ENCODE measurements at places on chromosomes 1 and 21.
A peak's percentile ranks its signal among the peaks of the same experiment; 100 is the strongest.

DNA sequence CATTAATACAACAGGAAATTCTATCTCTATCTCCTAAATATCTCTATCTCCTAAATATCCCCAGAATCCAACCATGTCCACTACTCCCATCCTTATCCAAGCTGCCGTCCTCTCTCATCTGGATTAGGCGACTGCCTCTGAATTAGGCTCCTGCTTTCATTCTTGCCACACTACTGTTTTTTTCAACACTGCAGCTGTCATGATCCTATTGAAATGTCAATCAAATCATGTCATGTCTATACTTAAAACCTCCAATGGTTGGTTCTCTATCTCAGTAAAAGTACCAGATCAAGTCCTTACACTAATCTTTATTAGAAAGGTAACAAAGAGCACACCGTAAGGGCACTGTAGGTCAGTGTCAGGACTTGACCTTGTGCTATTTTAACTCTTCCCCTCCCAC lies 82.0 kb upstream of the NFIA start:
- DNase-seq = no peak

GRCh38 chr1:201754353-201754752 lies 74.6 kb upstream of the IPO9 start:
- DNase-seq = no peak

- DNase-seq = no peak
These were observed 84.1 kb downstream of the DMRTB1 start for GRCh38 chr1:53543130-53543777.

DNA sequence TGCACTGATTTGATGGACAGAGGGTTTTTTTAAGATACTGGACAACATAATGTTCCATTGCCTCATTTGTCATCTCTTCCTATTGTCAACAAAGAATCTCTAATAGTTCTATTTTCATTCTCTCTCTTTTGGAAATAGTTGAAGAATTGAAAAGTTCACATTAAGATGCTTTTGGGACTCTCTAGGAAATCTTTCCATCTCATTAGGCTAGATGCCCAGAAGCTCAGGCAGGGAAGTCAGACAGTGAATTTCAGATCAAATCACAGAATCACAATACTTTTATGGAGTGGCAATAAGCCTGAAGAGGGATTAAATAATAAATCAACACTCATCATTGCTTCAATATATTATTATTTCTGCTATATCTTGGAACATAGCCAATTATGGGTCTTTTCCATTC lies 29.2 kb downstream of the NEGR1 start:
- no peak for DNase-seq

DNA sequence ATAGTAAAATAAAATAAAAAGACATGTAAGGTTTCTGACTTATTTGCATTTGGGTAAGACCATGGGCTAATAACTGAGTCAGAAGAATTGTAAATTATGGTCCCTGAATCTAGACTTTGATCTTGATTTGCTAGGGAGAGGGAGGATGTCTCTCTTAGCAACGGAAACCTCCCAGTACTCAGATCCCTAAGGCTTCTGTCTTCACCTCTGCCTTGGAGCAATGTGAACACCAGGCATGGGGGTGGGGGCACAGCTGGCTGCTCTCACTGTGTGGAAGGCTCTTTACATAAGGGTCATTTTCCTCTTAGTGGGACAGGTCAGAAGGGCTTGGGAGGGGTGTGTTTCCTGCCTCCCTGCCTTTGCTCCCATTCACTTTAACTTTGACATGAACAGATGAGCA lies 17.0 kb upstream of the TMEM54 start:
- DNase-seq = no peak

GRCh38 chr1:18110598-18110939 lies 3.0 kb downstream of the IGSF21 start:
- no peak for DNase-seq

DNA sequence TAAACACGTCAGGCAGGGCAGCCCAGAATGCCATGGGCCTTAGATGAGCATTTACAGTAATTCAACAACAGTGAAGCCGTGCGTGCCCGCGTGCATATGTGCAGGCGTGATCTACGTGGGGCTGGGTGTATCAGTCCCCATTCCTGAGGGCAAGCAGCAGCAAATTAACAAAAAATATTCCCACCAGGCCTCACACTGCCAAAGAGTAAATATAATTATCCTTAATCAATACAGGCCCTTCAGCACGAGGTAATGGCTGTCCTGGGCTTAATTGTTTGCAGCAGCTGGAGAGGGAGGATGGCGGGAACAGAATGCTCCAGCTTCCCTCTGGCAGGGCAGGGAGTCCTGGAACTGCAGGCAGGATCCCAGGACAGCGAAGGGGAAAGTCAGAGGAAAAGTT lies 91.8 kb downstream of the DDX20 start:
- DNase-seq = no peak

- DNase-seq = no peak
These were observed 451.0 kb upstream of the RGS18 start for GRCh38 chr1:191707288-191707687.

DNA sequence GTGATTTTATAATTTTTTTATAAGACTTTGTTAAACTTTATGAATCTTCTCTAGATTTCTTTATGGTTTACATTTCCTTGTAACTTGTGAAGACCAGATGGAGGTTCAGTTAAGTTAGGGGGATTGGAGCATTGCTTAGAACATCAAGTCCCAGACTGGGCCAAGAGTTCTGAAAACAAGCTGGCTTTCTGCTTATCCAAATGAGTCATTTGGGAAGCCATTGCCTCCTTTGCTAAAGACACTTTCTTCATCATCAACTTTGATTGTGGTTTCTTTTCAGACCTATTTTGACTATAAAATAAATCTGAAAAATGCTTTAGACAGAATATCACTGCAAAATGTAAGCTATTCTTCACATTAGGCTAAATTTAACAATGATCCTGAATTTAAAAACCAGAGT lies 446.8 kb downstream of the USP25 start:
- DNase-seq = no peak

GRCh38 chr21:25890001-25890400 lies 155.2 kb downstream of the GABPA start:
- DNase-seq = no peak

DNA sequence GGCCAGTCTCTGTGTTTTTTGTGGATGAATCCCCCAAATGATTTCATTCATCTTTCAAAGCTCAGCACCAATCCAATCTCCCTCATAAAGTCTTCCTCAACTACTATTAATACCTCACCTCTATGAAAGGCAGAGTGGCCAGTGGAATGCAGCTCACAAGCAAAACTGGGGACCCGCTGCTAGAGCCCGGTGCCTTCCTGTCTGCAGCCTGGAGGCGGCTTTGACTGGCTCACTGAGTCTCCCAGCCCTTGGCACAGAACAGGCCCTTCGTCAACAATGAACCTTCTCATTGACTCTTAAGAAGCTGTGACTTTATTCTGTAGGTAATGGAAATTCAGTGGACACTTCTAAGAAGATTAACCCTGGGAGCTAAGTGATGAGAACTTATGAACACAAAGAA lies 86.8 kb upstream of the RAB4A start:
- no peak for DNase-seq

DNA sequence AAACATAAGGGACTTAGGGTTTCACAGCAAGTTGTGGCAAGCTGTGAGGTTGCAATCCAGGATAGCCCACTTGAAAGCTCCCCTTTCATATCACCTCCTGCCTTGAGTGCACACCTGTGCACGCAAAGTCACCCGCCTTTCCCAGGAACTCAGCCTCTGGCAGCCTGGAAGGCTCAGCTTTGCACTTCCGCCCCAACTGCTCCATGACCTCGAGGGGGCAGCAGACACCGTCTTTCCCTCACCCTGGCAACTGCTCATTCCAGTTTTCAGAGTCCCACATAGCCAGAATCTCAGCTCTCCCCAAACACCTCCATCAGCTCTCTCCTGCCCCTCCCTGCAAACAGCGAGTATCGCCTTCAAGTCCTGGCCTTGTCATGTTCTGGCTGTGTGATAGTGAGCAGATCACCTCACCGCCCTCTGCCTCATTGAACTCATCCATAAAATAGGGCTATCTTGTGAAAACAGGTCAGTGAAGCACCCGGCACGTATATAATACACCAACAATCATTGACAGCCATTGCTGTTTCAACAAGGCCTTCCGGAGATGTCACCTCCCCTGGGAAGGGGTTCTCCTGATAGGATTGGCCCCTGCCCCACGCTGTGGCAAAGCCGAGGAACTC lies 32.2 kb upstream of the EPB41 start:
- peak; percentile 79 for DNase-seq

DNA sequence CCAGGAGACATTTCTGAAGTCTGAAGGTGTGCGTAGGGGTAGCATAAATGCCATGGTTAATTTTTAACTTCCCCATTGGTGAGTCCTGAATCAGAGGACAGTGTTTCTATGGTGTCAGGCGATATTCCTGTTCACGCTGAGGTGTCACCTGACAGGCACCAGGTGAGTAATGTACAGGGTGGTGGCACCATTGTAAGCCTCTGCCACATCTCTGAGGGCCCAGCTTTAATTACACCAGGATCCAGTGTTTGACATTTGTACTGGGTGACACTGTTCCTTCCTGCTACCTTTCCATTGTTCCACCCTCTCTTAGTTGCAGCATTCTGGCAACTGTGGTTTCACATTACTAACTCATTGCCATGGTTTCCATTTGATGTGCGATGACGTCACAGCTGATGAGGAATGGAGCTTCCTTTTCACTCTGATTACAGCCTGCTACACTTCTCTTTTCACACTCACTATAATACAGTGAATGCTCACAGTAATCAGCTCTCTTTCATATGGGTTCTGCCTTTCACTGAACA lies 40.6 kb upstream of the MARK1 start:
- no peak for DNase-seq

DNA sequence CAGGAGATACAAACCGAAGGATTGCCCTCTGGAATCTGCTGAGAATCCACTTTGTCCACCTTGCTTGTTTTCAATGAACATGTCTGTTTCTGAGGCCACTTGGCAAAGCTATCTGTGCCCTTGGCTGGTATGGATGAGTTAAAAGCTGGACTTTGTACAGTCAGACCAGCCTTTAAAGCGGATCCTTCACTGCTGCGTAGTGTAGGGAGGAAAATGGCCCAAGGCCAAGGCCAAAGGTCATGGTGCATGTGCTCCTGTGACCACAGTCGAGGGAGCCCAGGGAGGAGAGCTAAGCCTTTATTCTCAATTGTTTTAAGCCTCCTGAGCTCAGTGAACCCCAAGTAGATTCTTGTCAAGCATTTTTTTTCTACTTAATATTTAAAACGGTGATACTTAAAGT lies 37.0 kb downstream of the KCNJ15 start:
- DNase-seq = no peak

- no peak for DNase-seq
These were observed 21.5 kb downstream of the DHCR24 start for GRCh38 chr1:54865238-54866073.

- no peak for DNase-seq
These were observed 6.5 kb downstream of the CTRC start for GRCh38 chr1:15444468-15445389.

GRCh38 chr1:176193663-176194062 lies 13.4 kb downstream of the COP1 start:
- DNase-seq = no peak

- no peak for DNase-seq
These were observed 23.7 kb downstream of the CAMK1G start for GRCh38 chr1:209607102-209607794.

- DNase-seq = peak; percentile 87
These were observed 948 bp downstream of the TXLNA start for GRCh38 chr1:32180186-32181060.

- DNase-seq = no peak
These were observed 101.2 kb downstream of the HMGB4 start for GRCh38 chr1:33965086-33965485.

- DNase-seq = peak; percentile 98
These were observed 272.7 kb downstream of the FOXD2 start for GRCh38 chr1:47710329-47711071.

DNA sequence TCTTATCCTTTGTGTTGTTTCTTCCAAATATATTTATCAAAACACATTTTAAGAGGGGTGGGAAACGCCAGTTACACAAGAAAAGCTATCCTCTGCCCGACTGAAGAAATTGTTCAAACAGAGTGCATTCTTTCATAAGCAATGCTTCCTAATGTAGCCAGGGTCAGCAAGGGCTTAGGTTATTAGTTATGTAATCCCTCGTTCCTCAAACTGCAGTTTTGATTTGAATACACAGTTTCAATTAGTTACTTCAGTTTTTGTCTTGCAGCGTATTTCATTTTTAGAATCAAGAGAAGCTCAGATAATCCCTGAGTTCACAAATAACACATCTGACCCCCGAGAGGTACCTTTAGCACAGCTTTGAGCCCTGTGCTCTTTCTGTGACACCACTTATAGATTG lies 141.7 kb upstream of the NRIP1 start:
- no peak for DNase-seq

DNA sequence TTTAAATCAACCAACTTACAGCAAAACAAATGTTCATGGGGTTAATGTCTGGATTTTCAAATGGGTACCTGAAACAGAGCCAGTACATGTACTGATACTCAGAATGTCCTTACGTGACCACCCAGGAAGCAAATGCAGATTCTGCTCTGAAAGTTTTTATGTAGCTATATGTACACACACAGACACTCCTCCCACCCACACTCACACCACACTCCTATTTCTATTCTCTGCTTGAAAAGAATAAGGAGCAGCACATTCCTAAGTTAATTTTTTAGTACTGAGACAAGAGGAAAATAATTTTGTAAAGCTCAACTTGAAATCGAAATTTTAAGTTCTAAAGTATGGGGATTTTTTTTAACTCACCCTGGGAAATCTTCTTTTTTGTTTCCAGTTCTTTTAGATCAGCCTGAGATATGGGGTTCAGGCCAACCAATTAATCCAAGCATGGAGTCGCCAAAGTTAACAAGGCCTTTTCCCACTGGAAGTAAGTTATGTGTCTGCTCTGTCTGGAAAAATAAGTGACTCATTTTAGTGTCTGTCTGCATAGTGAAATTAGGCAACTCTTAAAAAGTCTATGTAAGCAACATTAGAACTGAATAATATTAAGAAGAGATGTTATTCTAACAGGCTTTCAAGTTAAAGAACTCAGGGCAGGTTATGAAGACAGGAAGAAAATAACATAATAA lies 75.5 kb upstream of the DYNLT5 start:
- DNase-seq = no peak

- no peak for DNase-seq
These were observed 74.1 kb downstream of the VCAM1 start for GRCh38 chr1:100793659-100794058.
